DMS153 (cell line): ENCODE measurements at places on chromosomes 7 and 10.

DNA sequence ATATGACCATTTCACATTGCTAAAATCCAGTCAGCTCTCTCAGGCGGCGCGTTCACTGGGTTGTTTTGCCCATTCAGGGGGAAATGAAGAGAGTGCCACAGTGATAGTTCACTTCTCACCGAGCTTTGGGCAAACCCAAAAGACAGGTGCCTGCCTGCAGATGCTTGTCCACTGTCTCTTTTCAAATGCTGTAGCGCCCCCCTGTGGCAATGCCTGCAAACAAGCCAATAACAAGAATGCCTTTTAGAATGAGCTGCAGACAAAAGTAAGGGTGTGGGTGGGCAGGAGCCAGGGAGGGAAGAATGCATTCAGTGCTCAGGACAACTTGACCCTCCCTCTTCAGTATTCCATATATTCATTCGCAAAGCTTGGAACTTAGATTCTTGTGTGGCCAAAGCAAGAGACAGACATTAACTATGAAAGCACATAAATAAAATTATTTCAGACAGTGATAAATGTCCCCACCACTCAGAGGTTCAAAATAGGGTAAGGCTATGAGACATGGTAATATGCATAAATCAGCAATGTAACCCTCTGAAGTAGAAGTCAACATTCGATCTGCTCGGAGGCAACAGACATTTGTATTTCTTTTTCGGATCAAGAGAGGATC lies 86.9 kb downstream of the JAZF1 start:
- DNase-seq, result peak; percentile 74

DNA sequence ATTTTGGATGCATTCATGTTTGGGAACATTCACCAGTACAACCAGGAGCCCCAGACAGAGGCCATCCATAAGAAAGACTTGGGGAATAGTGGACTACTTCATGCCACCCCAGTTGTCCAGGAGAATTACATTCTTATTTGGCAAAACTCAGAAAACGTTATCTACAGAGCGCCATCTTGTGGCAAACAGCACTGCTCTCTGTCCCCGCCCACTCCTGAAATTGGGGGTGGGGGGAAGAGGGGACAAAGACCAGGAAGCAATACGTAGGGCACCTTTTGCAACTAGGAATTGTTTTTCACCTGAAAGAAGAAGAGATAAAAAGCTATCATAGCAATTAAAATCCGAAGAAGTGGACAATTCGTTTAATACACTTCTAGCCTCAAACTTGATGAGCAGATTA lies 134.6 kb upstream of the MGMT start:
- peak; percentile 21 for DNase-seq

- DNase-seq, result peak; percentile 90
Measured at GRCh38 chr10:3785251-3785850, 342 bp upstream of the KLF6 start.

DNA sequence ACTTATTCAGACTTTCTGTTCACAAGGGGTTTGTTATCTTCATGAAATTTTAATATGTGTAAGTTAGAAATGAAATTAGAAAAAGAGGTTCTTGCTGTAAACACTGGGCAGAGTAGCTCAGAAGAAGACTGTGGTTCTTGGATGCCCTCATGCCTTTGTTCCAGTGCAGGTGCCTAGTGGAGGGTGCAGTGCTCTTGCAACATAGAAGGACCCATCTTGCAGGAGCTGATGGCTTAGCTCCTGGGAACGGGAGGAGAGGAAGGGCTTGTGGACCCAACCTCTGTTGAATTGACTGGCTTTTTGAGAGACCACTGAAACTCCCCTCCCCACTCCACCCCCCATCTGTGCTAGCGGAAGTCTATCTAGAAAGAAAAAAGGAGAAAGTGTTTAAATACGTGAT lies 116.8 kb downstream of the GLCCI1 start:
- no peak for DNase-seq

- no peak for DNase-seq
Measured at GRCh38 chr10:12198156-12198555, 2.2 kb downstream of the CDC123 start.

- no peak for DNase-seq
Measured at GRCh38 chr10:66521506-66521905, 404.3 kb upstream of the LRRTM3 start.

- no peak for DNase-seq
Measured at GRCh38 chr10:60384011-60384410, 5.7 kb downstream of the ANK3 start.

- DNase-seq, result no peak
Measured at GRCh38 chr7:158827411-158828132, 1.7 kb downstream of the ESYT2 start.

DNA sequence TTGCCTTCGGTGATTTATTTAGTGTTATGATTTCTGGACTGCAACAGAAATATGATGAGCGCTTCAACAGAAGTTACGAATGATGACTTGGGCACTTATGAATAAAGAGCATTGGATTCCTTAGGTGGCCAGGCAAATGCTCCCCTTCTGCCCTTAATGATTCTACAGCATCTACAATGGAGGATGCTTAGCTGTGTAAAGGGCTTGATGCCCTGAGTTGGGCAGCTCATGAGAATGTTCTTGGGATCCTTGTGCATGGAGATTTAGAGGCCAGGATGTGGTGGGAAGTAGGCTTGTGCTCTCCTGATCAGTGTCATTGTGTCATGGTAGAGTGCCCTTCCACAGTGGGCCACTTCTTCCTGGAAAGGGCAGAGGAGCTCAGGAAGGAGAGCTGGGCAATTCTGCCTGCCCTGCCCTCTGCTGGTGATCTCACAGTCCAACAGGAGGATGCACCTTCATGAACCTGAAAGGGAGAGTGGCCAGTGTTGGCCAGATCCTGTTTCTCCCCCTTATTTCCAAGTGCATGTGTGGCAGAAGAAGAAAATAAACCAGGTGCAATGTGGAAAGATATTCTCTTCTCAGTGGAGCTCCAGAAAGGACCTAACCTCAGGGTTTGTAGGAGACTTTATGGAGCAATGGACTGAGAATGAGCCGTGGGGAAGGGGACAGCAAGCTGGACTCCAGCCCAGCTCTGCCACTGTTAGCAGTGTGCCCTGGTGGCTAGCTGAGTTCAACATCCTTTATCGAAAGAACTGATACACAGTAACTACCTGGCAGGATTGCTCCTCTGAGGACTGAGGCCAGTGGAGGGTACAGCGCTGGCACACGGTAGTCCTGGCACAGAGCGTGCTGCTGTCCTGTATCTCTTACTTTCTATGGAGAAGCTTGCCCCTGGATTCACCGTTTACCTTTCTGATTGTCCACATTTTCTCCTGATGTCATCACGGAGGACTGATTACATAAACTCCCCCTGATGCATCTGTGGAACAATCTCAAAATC lies 182.9 kb downstream of the BMPER start:
- peak; percentile 67 for DNase-seq
